ENCODE measurements at places on chromosomes 16 and 17. TPM values are rescaled to one million over a fixed set of nuclear protein-coding genes. Genes with fewer than 3 reads are reported as not detected.

DNA sequence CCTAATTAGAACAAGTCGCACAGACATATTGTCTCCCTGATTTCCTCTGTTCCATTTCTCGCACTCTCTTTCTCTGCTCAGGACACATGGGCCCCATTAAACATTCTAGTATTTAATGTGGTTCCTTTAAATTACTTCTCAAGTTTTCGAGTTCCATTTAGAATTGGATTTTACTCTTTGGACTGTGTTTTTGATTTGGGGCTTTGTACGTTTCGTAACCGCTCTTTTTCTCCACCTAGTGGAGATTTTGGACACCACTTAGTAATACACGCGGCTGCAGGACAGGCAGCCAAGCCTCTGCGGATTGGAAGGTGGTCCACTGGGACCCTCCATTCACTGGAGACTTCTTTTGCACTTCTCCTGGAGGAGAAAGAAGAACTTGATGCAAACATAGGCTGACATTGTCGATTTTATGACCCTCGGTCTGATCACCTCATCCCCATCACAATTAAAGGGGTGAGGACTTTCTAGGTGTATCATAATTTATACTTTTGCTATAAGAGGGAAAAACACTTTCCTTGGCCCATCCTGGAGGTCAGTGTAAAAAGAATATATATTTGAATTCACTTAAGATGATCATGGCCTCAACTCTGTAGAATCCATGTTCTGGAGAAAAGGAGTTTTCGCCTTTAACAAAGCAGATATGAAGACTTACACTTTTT lies 85.7 kb downstream of the NOG start:
- DNase-seq = peak; percentile 73
- H3K36me3 ChIP-seq = no peaks in the 10 kb centered on the region
- no peak overlapping the region for H3K27ac ChIP-seq
- no peaks in the 10 kb centered on the region for H3K4me1 ChIP-seq
- peak overlapping the region; percentile 58 for H3K4me3 ChIP-seq

- no peaks in the 10 kb centered on the region for H3K36me3 ChIP-seq
- H3K27me3 ChIP-seq = 0 out of 2 replicates have a peak, but pooled peaks cover 3% of the 10 kb centered on the region
- peaks cover 14% of the 10 kb centered on the region for H3K4me1 ChIP-seq
- H3K4me3 ChIP-seq = no peak overlapping the region
- no peak for DNase-seq
Observed at GRCh38 chr16:30439720-30440348, 5.8 kb downstream of the SEPHS2 start.

The HOXB4 gene
- not detected for total RNA-seq

The PDIA2 gene
- 0.87 TPM for total RNA-seq

GRCh38 chr16:86899757-86900156 lies 321.4 kb downstream of the FOXL1 start:
- H3K36me3 ChIP-seq = no peaks in the 10 kb centered on the region
- DNase-seq = no peak
- no peak overlapping the region for H3K4me3 ChIP-seq
- no peak overlapping the region for H3K27ac ChIP-seq

DNA sequence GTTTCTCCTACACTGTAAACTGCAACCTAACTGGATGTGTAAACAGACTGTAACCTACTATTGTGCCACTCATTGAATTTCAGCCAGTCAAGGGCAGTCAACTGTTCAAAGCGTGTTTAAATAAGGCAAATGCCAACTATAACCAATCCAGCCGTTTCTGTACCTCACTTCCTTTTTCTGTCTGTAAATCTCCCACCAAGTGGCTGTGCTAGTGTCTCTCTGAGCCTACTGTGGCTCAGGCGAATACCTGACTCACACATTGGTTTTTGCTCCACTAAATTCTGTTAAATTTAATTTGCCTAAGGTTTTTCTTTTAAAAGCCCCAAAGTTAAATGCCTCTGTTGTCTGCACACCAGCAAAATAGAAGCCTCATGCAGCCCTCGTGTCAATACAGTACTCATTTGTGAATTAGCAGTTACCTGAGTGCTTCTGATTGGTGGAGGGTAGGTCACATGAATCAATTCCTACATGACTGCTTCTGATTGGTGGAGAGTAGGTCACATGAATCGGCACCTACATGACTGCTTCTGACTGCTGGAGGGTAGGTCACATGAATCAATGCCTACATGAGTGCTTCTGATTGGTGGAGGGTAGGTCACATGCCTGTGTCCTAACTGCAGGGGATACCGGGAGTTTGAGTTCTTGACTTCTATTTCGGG lies 31.1 kb upstream of the CCR7 start:
- H3K4me1 ChIP-seq = peaks cover 4% of the 10 kb centered on the region
- DNase-seq = peak; percentile 54
- no peak overlapping the region for H3K27ac ChIP-seq
- no peak overlapping the region for H3K4me3 ChIP-seq

DNA sequence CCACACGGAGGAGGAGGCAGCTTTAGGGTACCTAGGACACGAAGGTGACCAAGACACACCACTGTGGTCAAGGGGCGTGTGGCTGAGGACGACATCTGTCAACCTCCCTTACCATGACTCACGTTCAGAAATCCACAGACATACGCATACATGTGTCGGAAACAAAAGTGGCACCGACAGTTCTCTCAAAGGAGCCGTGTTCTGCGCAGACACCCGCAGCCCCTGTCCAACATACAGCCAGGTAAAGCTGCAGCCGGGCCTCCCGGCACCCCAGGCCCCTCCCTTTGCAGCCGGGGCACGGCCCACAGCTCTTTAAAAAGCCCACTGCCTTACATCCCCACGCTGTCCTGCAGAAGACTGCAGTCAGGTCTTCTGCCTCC lies 40.5 kb upstream of the KLHDC4 start:
- no peaks in the 10 kb centered on the region for H3K36me3 ChIP-seq
- H3K27me3 ChIP-seq = no peaks in the 10 kb centered on the region
- H3K4me3 ChIP-seq = no peak overlapping the region
- H3K27ac ChIP-seq = no peak overlapping the region
- no peak for DNase-seq

GRCh38 chr17:31286587-31286986 lies 10.5 kb downstream of the OMG start:
- no peaks in the 10 kb centered on the region for H3K36me3 ChIP-seq
- DNase-seq = peak; percentile 19
- no peak overlapping the region for H3K4me3 ChIP-seq
- no peaks in the 10 kb centered on the region for H3K4me1 ChIP-seq
- no peak overlapping the region for H3K27ac ChIP-seq

The SMPD3 gene
- total RNA-seq = 0.31 TPM

DNA sequence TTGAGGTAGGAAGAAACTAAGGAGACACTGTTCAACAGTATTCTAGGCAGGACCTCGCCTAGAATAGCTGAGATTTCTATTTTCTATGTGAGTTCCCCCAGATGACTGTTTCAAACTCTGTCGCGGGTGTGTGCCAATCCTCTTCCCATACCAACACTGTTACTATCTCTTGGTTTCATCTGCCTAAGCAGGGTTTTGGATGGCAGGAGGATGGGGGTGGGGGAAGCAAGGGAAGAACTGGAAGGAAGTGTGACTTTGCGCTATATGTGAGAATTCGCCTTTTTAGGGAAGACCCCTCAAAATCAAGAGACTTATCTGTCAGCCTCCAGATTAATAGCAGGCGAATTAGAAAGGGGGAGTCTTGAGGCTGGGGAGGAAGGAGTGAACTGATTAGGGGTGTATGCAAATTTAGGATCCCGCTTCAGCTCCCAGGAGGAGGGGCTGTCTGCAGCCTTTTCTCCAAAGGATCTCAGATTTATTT lies 521 bp upstream of the G6PC3 start:
- no peaks in the 10 kb centered on the region for H3K27me3 ChIP-seq
- peak overlapping the region; percentile 94 for H3K27ac ChIP-seq
- peak overlapping the region; percentile 99 for H3K4me3 ChIP-seq

The NOXO1 gene
- 1.2 TPM for total RNA-seq

The TMIGD1 gene
- not detected for total RNA-seq

The CCL2 gene
- total RNA-seq = 4.9 TPM

The EFCAB5 gene
- not detected for total RNA-seq

The ATP1B2 gene
- 14.9 TPM for total RNA-seq

GRCh38 chr16:14415291-14415690 lies 214.8 kb downstream of the PARN start:
- DNase-seq = no peak
- no peaks in the 10 kb centered on the region for H3K4me1 ChIP-seq
- no peaks in the 10 kb centered on the region for H3K27me3 ChIP-seq
- no peaks in the 10 kb centered on the region for H3K36me3 ChIP-seq

The CMTM2 gene
- not detected for total RNA-seq

DNA sequence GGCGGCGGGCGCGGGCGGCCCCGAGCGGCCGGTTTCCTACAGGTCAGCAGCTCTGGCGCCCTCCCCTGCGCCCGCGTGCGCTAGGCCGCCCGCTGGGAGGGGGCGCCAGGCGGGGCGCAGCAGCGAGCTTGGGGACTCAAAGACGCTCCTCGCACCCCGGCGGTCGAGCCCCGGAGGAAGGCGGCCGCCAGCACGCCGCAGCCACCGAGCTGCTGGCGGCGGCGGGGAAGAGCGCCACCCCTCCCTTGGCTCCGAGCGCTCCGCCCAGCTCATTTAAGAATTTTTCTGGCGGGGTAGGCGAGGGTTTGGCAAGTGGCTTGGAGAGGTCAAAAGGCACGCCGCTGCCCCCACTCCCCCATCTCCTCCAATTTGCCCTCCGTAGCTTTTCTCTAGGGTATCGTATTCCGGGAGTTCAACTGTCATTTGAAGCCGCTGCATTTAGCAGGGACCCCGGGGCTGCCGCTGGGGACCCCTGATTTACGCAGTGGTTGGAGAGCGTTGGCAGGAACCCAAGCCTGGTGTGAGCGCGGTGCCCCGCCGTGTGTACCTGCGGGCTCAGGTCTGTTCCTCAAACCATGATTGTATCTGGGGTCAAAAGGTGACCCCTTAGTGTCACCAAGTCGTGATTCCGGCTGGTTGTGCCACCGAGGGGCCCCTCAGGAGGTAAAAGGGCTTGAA lies 59.5 kb upstream of the GSE1 start:
- no peak overlapping the region for H3K27ac ChIP-seq
- H3K27me3 ChIP-seq = peaks cover 9% of the 10 kb centered on the region
- DNase-seq = peak; percentile 78
- peaks cover 31% of the 10 kb centered on the region for H3K4me1 ChIP-seq

The IRX6 gene
- total RNA-seq = not detected

The KRT28 gene
- total RNA-seq = not detected

GRCh38 chr17:68588362-68588761 lies 12.8 kb downstream of the FAM20A start:
- H3K27ac ChIP-seq = no peak overlapping the region
- H3K27me3 ChIP-seq = no peaks in the 10 kb centered on the region
- no peak overlapping the region for H3K4me3 ChIP-seq
- DNase-seq = no peak
- H3K36me3 ChIP-seq = no peaks in the 10 kb centered on the region

- H3K36me3 ChIP-seq = no peaks in the 10 kb centered on the region
- no peak overlapping the region for H3K4me3 ChIP-seq
- H3K4me1 ChIP-seq = peaks cover 6% of the 10 kb centered on the region
- H3K27ac ChIP-seq = no peak overlapping the region
- peaks cover 38% of the 10 kb centered on the region for H3K27me3 ChIP-seq
Observed at GRCh38 chr17:44002141-44002848, 2.1 kb upstream of the NAGS start.

DNA sequence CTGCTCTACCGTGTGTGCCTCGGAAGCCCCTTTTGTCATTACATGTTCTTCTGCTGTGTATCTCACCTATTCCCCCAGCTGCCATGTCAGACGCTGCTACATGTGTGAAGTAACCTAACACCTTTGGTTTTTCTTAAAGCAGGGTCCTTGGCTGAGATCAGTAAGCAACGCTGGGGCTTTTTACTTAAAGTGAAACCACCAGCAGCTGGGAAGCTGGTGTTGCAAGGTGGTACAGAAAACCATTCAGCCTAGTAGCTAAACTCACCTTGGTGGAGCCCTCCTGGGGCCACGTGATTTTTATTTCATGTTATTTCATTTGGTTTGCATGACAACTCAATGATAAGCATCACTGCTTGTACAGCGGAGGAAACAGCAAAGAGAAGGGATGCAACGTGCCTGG lies 62.6 kb downstream of the PLCG2 start:
- no peaks in the 10 kb centered on the region for H3K4me1 ChIP-seq
- H3K4me3 ChIP-seq = no peak overlapping the region
- no peaks in the 10 kb centered on the region for H3K36me3 ChIP-seq
- H3K27ac ChIP-seq = no peak overlapping the region
- no peaks in the 10 kb centered on the region for H3K27me3 ChIP-seq

DNA sequence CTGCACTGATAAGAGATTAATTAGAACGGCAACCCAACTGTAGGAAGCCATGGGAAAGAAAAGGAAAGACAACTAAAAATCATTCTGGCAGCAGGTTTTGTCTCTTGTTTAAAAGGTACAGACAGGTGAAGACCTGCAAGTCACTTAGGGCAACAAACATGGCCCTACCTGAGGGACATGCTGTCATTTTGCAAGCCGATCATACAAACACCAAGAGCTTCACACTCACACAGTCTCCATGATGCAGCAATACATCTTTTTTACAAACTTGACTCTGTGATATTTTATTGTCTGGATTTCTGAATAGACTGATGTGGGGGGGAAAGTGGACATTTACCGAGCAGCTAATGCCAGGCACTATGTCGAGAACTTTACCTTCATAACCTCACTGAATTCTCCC lies 101.8 kb downstream of the PARN start:
- H3K4me3 ChIP-seq = no peak overlapping the region
- H3K27ac ChIP-seq = no peak overlapping the region
- no peaks in the 10 kb centered on the region for H3K27me3 ChIP-seq

GRCh38 chr17:7744416-7744815 lies 26.9 kb downstream of the DNAH2 start:
- H3K27ac ChIP-seq = no peak overlapping the region
- H3K4me3 ChIP-seq = no peak overlapping the region
- H3K27me3 ChIP-seq = no peaks in the 10 kb centered on the region
- H3K36me3 ChIP-seq = no peaks in the 10 kb centered on the region
- no peak for DNase-seq

- 0 out of 2 replicates have a peak, but pooled peaks cover 9% of the 10 kb centered on the region for H3K4me1 ChIP-seq
- H3K27ac ChIP-seq = no peak overlapping the region
- no peaks in the 10 kb centered on the region for H3K36me3 ChIP-seq
- DNase-seq = no peak
- H3K4me3 ChIP-seq = no peak overlapping the region
Observed at GRCh38 chr17:6505425-6506142, 50.8 kb downstream of the PITPNM3 start.

The HID1 gene
- 8.7 TPM for total RNA-seq

DNA sequence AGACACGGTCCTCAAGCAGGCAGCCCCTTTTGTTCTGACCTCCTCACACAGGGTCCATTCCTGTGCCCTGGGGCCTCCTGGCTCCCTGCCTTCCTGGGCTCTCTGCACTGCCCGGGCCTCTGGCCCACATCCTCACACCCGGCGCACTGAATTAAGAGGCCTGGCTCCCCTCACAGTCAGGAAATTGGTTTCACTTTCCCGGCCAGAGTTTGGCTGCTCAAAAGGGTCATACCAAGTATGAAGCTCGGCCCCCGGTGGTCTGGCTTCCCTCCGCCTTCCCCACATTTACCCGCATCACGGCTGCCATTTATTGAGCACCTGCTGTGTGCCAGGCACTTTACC lies 220.0 kb downstream of the NTN1 start:
- no peak for DNase-seq
- H3K36me3 ChIP-seq = no peaks in the 10 kb centered on the region
- H3K4me1 ChIP-seq = peaks cover 21% of the 10 kb centered on the region
- H3K27ac ChIP-seq = no peak overlapping the region

The CTRL gene
- 8.0 TPM for total RNA-seq

- 0 out of 2 replicates have a peak overlapping the region, but pooled peaks have one; percentile 50 for H3K27ac ChIP-seq
- H3K27me3 ChIP-seq = no peaks in the 10 kb centered on the region
- no peaks in the 10 kb centered on the region for H3K36me3 ChIP-seq
- no peaks in the 10 kb centered on the region for H3K4me1 ChIP-seq
- no peak overlapping the region for H3K4me3 ChIP-seq
Observed at GRCh38 chr17:76484228-76484725, 16.9 kb downstream of the AANAT start.

Measured in GM23338 (cell line).